Right ventricle myocardium inferior (tissue), 1 donor: ENCODE measurements at places on chromosomes 2 and 18. TPM values are rescaled to one million over a fixed set of nuclear protein-coding genes. Genes with fewer than 3 reads are reported as not detected.
A peak's percentile ranks its signal among the peaks of the same experiment; 100 is the strongest.

CRYGC gene
- total RNA-seq: not detected

TMEM178A gene
- 3.0 TPM for total RNA-seq

DNA sequence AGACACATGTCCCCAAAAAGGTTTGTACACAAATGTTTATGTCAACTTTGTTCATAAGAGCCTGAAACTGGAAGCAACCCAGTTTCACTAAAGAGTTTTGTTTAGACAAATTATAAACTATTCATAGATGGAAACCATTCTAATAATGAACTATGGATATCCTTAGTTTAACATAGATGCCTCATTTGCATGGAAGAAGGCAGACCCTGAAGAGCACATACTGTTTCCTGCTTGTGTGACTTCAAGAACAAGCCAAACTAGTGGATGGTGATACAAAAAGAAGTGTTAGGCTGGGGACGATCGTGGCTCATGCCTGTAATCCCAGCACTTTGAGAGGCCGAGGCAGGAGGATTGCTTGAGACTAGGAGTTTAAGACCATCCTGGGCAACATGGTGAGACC, 48.1 kb downstream of the ACOXL start:
- DNase-seq: no peak

GRCh38 chr2:25081237-25081790, 39.4 kb downstream of the EFR3B start:
- DNase-seq: no peak

DNA sequence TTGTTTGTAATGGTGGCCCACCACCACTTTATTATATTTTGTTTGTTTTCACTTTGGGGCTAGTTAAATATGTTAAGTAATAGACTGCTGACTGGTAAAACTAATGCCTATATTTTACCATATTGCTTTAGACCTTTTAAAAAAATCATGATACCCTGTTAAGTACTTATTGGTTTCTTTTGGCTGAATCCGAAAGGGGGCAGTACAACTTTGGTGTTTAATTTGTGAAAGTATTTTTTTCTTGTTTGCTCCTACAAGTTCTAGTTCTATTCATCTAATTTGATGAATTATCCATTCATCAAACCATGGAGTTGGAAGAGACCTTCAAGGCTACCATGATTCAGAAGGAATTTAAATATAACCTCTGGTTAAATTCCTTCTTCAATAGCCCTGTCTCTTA, 147.0 kb downstream of the MBD5 start:
- DNase-seq: no peak

- peak; percentile 89 for DNase-seq
Measured at GRCh38 chr18:5630057-5630899, 86.5 kb upstream of the EPB41L3 start.

DNA sequence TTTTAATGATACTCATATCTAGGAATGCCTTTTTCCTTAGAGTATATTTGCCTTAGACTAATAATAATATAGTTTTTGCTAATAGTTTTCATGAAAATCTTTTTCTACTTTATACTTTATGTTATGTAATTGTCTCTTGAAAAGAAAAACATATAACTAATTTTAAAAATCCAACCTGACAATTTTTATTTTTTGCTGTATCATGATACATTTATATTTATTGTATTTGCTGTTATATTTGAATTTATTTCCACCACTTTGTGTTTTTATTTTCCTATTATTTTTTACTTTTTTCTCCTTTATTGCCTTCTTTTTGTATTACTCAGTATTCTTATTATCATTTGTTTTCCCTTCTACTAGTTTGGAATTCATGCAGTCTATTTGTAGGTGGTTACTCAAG, 85.4 kb downstream of the MBD5 start:
- DNase-seq: no peak

GRCh38 chr2:239327536-239328350, 73.1 kb downstream of the HDAC4 start:
- no peak for DNase-seq

GRCh38 chr2:18123211-18123570, 244.7 kb downstream of the KCNS3 start:
- DNase-seq: no peak

DNA sequence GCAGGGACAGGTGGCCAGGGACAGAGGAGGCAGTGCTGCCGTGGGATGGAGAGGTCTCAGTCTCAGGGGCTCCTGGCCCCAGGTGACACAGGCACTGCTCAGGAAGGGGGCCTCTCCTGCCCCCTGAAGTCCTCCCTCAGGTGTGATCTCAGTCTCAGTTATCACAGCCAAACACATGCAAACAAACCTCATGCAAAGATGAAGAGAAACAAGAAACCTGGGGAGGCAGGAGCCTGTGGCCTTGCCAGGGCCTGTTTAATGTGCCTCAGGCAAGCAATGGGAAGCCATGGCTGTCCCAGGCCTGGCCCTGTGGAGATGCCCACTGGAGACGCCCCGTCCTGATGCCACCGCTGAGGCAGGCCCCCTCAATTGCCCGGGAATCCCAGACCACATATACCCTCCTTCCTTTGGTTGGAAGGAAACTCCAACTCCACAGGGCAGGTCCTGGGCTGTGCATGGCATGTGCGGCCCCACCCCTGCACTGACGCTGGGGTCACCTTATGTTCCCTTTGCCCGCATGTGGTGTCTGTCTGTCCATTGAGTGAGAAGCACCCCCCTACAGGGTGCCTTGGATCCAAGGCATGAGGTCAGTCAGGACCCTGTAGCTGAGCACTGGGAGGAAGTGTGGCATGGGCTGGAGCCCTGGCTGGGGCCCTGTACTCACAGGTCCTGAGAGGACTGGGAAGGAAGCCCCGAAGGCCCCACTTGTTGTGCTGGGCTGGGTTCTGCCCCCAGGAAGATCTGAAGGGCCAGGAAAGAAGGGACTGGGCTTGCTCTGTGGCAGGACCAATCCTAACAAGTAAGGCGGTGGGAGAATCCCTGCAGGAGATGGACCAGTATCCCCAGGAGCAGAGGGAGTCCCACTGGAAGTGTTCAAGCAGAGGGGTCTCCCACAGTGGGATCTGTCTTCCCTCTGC, 68.8 kb upstream of the RAB6C start:
- no peak for DNase-seq

DNA sequence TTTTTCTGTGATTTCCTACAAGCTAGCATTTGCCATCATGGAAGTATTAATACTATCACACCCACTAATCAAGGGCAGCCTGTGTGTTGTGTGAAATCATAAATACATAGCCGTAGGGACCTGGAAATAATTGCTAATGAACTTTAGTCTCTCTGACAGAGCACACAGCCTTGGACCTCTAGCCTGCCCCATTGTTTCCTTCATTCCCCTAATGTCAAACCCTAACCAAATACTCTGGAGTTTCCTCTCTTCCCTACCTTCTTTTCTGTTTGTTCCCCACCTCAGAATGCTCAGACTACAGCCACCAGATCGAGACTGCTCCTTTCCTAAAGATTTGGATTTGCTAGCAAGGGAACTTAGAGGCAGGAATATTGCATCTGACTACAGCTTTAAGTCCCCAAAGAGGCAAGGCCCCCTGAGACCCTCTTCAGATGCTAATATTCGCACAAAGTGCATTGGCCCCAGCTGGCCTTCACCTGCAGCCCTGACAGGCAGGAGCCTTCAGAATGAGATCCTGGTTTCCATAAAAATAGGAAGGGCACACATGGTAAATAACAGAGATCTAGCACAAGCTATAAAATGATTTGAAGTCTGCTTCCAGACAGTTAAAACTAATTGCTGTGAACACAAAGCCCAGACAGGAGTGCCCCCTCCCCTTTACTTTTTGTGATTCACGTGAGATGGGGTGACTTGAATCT, 279.2 kb upstream of the DCC start:
- no peak for DNase-seq

- no peak for DNase-seq
Measured at GRCh38 chr18:58132595-58133261, 88.7 kb downstream of the NEDD4L start.

- no peak for DNase-seq
Measured at GRCh38 chr2:43110442-43110871, 115.9 kb downstream of the ZFP36L2 start.

DNA sequence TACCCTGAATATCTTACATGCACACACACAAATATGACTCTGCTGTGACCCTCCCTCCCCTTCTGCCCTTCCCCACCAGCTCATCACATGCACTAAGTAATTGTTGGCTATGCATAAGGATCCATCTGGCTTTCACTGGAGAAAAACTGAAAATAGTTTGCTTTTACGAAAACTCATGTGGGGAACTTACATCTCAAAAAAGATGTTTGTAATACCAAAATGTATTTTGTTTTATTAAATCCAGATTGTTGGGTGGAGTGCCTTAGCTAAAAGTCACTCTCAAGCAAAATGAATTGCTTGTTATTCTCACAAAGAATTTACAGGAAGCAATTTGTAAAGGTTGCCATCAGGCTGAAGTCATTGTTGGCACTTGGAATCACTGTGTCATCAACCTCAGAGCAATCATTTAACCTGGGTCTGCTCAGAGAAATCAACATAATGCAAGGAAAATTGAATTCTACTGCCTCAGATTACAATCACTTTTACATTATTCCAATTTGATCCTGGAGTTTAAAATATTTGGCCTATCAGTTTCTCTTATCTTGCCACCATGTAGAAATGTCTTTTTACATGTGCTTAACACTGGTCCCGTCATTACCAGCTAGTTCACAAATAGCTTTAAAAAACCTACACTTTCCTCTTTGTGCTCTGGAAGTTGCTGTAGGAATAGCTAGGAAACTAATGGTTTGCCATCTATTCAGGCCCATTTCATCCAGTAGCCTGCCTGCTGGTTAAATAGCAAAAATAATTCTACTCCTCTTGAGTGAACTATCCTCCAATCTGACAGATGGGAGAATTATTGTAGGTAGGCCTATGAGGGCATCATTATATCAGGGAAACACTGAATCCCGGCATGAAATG, 90.3 kb upstream of the TMEM17 start:
- DNase-seq: no peak

DNA sequence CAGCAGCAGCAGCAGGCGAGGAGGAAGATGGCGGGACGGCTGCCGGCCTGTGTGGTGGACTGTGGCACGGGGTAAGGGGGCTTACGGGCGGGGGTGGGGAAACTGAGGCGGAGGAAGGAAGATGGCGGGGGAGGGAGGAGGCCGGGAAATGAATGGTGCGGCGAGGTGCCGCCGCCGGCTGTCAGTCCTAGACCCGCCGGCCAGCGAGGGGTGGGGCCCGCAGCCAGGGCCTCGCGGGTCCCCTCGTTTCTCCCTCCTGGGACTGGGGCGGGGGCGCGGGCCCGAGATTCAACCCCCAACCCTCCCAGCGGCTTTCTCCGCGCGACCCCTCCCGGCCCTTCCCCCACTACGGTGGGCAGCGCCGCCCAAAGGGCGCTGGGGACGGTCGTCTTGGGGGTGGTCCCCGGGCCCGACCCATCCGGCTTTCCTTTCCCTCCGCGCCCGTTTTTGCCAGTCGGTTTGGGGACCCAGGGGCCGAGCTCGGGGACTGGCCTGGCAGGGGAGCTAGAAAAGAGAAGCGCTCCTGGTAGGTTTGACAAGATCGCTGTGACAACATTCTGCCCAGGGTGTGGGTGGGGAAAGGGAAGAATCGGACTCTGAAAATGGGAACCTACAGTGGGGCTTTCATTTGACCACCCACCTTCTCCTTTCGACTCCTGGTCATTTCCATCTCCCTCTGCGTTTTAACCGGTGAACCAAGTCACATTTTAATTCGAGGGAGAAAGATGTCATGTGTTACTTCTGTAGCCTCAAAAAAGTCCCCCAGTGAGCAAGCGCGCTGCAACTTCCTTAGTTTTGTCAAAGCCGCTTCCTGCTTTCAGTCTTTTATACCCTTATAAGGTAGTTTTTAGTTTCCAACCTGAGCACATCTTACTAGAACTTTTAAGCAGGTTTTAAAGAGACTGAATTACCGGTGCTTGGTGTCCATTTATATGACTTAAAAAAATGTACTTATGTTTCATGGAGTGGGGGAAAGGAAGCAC, 655 bp downstream of the ACTR3 start:
- DNase-seq: peak; percentile 82

DNA sequence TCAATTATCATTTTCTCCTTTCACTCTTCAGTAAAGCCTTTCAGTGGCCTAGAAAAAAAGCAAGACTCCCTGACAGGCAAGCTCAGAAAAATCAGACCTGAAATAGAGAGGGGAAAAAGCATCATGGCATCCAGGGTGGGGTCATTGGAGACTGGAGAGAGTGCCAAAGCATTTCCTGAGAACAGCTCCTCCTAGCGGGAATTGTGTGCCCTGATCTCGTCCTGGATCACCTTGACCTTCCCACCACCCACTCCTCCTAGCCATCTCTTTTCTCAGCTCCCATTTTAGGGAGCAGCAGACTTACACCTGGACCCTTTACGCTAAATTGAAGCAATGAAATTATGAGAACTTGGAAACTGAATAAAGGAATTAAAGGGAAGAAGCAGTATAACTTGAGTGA, 176.6 kb downstream of the VWC2L start:
- no peak for DNase-seq

DNA sequence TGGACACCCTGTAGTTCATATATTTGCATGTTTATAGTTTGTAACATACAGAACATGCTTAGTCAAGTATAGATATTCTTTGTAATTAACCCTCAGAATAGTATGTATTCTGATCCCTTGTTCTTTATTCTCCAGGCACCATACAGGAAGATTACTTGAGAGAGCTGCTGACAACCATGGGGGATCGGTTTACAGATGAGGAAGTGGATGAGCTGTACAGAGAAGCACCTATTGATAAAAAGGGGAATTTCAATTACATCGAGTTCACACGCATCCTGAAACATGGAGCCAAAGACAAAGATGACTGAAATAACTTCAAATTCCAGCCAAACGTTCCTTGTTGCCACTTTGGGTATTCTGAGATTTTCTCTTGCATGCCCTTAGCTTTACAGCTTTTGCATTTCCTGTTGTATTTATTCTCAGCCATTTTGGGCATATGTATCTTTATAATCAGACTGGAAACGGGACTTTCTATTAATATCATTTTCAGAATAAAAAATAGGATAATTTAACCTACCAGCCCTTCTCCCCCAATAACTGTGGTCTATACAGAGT, 6.2 kb upstream of the MYL12B start:
- DNase-seq: no peak

DNA sequence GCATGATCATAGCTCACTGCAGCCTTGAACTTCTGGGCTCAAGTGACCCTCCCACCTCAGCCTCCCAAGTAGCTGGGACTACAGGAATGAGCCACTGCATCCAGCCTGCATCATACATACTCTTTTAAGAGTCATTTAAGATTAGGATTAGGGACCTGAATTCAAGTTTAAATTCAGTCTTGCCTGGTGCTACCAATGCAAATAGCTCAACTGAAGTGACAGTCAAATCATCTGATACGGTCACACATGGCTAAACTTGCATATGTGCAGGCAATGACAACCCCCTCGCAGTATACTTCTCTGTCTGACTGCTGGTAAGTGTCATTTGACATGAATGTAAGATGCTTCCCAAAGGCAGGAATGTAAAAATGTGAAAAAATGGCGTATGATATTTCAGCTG, 31.8 kb upstream of the TMEM131 start:
- no peak for DNase-seq
